ENCODE measurements at places on chromosomes 2 and 18. TPM values are rescaled to one million over a fixed set of nuclear protein-coding genes. Genes with fewer than 3 reads are reported as not detected.

The PDE11A gene
- total RNA-seq = under 0.01 TPM

The DSEL gene
- 1.5 TPM for total RNA-seq

The TUBA4B gene
- total RNA-seq = not detected

The FNDC4 gene
- 0.10 TPM for total RNA-seq

The CCDC138 gene
- total RNA-seq = 4.9 TPM

The NLRC4 gene
- 3.0 TPM for total RNA-seq

The ALPP gene
- not detected for total RNA-seq

The TLX2 gene
- total RNA-seq = 0.10 TPM

The SMAD4 gene
- 77.9 TPM for total RNA-seq

The MAB21L4 gene
- not detected for total RNA-seq

The SNTG2 gene
- total RNA-seq = 1.5 TPM

The CCT4 gene
- 52.1 TPM for total RNA-seq
